ENCODE measurements at places on chromosomes 6 and 20.

- peak; percentile 14 for DNase-seq
Observed at GRCh38 chr6:56951049-56951831, 3.7 kb upstream of the BEND6 start.

- no peak for DNase-seq
Observed at GRCh38 chr6:108302386-108302785, 7.5 kb downstream of the AFG1L start.

DNA sequence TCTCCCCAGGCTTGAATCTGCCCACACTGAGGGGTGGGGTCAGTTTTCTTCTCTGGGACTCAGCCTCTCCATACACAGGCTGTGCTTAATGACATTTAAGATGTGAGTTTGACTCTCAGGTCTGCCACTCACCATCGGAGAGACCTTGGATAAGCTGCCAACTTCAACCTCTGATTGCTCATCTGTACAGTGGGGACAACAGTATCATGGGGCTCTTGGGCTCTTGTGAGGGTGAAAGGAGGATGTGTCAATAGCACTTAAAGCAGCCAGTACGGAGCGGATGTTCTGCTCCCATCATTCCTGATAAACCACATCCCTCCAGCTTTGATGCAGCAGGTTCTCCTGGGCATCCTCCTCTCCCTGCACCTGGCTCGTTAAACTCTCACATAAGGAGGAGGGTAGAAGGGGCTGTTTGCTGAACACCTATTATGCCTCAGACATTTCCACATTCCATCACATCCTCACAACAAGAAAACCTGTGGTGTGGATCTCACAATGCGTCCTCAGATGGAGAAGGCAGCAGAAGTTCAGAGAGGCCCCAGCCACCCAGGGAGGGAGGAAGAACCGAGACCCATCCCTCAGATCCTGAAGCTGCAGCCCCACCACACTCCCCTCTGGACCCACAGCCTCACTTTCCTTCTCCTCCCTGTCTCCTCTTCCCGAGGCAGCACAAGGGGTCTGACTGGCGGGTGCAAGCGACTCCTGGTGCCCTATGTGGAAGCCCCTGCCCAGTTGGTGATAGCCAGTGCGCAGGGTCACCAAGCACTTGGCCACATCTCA, 1.9 kb upstream of the PDYN start:
- no peak for DNase-seq

GRCh38 chr6:167872538-167873210, 46.0 kb downstream of the AFDN start:
- no peak for DNase-seq

DNA sequence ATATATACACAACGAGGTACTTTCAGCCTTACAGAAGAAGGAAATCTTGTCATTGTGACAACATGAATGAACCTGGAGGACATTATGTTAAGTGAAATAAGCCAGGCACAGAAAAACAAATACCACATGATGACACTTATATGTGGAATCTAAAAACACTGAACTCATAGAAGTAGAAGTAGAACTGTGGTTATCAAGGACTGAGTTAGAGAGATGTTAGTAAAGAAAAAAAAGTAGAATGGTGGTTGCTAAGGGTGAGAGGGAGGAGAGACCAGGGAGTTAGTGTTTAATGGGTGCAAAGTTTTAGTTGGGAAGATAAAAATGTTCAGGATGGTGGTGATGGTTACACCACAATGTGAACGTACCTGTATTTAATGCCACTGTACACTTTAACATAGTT, 4.8 kb upstream of the STX11 start:
- no peak for DNase-seq

DNA sequence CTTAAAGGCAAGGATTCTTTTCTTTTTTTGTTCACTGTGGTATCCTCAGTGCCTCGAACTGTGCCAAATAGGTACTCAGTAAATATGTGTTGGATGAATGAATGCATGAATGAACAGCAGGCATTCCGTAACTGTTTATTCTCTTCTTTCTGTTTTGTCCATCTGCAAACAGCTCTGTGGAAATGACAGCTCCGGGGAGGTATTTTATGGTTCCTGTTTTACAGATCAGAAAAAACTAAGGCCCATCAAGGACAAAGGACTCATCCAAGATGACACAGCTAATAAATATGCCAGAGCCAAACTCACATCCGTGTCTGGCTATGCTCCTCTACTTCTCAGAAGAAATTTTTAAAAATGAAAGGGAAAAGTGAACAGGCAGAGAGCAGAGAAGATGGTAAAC, 21.0 kb downstream of the JPH2 start:
- DNase-seq: no peak

- DNase-seq: peak; percentile 8
Observed at GRCh38 chr6:49764571-49765236, 20.5 kb upstream of the CRISP3 start.

- no peak for DNase-seq
Observed at GRCh38 chr6:170522565-170523183, 30.4 kb downstream of the PSMB1 start.

DNA sequence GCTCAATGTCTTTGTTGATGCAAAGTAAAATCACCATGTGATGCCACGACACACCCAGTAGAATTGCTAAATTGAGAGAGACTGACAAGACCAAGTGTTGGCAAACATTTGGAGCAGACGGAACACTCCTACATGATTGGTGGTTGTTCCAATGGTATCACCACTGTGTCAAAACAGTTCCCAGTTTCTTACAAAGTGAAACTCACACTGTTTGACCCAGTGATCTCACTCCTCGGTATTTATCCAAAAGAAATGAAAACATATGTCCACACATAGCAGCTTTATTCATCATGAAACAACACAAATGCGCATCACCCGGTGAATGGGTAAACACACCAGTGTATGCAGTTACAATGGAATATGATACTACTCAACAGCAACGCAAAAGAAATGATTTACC, 74.0 kb upstream of the SULF2 start:
- DNase-seq: no peak

- DNase-seq: no peak
Observed at GRCh38 chr20:41534842-41535241, 83.3 kb downstream of the CHD6 start.

DNA sequence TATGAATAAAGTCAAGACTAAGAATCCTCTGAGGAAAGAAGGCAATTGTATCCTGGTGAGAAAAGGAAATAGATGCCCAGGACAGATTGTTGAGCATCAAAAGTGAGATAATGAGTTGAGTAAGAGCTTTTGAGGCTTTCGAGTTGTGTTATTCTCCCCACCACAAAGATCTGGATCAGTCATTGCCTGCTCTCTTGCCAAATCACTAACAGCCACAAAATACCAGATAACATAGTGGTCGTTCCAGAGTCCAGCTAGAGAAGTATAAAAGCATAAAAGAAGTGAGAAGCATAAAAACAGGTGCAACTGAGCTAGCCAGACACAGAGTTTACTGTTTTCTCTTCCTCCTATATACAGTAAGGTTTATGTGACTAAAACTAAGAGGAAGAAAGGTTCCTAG, 4.9 kb downstream of the SPINT4 start:
- no peak for DNase-seq

DNA sequence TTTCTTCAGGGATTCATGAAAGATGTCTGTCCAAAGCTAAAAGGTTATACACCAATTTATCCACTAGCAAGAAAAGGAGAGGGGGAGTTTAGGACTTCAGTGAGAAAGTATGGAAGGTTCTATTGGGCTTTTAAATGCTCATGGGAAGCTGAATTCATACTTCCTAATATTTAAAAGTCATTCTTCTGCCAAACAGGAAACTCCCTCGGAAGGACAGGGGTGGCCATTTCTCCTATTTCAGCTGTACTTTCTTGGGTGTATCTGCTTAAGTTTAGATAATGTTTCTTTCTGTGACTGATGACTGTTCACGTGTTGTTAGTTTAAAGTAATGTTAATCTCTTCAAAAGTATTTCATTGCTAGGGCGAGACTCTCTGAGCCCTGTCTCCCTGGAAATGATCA, 80.5 kb upstream of the IFNGR1 start:
- no peak for DNase-seq

GRCh38 chr6:107539849-107540464, 50.0 kb downstream of the SOBP start:
- no peak for DNase-seq

- no peak for DNase-seq
Observed at GRCh38 chr20:14069796-14070195, 74.5 kb downstream of the MACROD2 start.

GRCh38 chr6:42783177-42783875, 1.5 kb downstream of the BICRAL start:
- DNase-seq: peak; percentile 74

All from midbrain (tissue), 1 donor.